ENCODE measurements at places on chromosomes 3 and 15.

GRCh38 chr15:47404877-47405276 lies 312.4 kb upstream of the SEMA6D start:
- no peak for DNase-seq

DNA sequence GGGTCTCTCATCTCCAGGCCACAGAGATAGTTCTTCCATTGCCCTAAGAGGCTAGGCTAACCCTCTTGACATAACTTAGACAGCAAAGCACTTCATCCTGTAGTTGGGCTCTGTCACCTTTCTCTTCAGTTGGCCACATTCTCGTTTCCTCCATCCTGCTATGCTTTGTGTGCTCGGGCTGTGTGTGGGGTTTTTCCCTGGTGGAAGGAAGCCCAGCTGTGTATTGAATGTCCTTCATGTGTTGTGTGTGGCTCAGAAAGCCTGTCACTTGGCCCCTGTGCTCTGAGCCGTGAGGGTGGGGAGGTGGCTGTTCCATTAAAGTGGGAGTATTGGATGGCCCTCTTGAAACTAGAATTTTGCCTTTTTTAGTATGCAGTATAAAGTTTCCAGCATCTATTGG lies 8.8 kb upstream of the EXOG start:
- DNase-seq, result no peak

DNA sequence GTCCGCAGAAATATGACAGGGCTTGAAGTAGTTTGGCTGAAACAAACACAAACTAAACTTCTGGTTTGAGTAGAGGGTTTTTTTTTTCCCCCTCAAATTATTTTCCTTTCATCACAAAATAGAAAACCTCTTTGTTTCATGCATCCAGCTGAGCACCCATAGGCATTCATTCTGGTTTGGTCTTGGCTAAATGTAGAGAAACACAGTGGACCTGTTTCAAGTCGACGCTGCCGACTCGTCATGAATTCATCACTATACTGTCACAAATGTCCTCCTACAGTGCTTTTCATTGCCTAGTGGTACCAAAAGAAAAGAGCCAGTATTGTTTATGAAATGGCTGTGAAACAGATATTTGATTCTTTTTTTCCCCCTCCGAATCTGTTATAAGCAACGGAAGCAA lies 52.4 kb upstream of the GYG1 start:
- DNase-seq, result no peak

DNA sequence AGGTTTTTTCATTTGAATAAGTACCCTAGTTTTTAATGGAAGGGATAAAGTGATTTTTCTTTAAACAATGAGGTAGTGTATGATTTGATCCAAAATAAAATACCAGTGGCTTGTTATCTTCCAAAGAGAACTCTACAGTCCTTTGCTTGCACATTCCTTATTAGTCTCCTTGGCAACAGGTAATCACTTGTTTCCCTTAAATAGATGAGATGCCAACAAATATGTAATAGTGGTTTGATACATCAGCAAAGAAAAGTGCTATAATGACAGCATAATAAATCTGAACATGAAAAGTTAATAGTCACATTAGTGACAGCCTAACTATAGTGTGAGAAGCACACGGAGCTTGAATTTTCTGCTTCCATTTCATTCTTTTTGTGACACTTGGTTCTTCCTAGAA lies 360.2 kb downstream of the ZNF385D start:
- DNase-seq, result no peak

DNA sequence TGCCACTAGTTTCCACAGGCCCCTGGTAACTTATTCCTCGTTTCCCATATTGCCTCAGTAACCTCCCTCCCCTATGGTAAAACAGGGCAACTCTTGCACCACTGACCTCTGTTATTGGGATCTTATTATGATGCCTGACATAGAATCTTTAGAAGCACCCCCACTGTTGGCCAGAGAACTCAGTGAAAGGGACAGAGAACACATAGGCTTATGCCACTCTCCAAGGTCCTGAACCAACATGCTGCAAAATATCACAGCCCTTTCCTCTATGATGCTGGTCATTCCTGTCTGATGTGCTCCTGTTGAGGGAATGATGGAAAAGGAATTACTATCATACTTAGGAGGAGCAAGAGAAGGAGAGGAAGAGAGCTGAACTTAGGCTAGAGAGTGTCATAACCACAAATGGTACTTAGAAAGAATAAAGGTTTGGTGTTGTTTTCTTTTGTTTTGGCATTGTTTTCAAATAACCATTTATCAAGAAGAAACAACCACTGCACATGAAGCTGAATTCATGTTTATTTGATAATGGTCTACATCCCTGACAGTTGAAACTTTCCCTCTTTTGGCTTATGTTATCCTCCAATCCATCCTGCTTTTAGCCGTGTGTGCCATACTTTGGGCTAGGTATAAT lies 330.2 kb downstream of the EPHB1 start:
- DNase-seq, result no peak

GRCh38 chr3:127632035-127632820 lies 3.2 kb downstream of the PODXL2 start:
- no peak for DNase-seq

DNA sequence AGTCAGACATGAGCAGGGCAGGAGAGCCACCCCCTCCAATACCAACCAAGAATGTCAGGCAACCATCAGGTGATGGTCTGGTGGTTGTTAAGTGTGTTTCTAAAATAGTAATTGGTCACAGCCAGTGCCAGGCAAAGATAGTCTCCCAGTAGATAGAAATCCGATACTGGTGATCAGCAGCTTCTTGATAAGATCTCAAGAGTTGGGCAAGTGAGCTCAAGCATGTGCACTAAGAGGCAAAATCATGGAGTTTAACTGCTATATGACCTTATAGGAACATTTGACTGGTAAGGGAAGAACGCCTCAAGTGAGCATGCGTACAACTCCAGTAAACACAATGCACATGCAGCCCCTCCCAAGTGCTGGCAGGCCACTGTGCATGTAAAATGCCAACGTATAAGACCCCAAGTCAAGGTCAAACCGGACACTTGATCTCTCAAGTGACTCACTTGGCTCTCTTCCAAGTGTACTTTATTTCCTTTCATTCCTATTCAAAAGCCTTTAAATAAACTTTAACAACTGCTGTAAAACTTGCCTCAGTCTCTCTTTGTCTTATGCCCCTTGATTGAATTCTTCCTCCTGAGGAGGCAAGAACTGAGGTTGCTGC lies 36.0 kb upstream of the CBLB start:
- DNase-seq, result no peak

DNA sequence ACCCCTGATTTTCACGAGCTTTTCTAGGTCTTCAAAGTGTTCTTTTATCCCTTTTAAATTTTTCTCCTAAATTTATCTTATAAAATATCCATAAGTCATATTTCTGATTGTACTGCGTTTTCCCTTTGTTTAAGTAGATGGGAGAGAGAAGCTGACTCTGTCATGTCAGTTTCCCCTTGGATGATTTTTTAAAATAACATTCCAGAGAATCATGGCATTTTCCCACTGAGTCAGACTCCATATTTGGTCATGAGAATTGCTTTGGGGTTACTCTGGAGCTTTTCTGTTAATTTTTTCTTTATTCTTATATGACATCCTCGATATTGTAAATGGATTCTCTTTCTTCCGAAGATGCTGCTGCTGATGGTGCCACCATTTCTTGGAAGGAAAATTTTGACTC lies 28.6 kb upstream of the UMPS start:
- DNase-seq, result no peak

DNA sequence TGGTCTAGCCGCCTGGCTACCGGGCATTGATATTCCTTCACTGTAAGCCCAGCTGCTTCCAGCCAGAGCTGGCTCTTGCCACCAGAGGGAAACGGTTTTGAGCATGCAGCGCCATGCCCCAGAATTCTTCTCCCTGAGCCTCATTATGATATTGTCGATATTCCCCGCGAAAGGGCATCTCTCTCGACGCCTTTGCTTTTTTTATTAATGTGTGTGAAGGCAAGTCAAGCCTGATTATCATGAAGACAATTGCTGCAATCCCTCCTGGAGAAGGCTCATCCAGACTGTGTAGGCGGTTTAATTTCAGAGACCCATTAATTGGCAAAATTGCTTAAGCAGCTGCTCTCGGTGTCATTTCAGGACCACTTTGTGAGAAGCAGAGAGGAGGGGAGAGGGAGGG lies 321.2 kb upstream of the TLE3 start:
- DNase-seq, result no peak

GRCh38 chr3:190701096-190701532 lies 161.4 kb downstream of the GMNC start:
- DNase-seq, result no peak

GRCh38 chr3:65033576-65033975 lies 345.8 kb upstream of the ADAMTS9 start:
- DNase-seq, result no peak

- DNase-seq, result no peak
Measured at GRCh38 chr3:88617283-88617682, 467.5 kb downstream of the C3orf38 start.

DNA sequence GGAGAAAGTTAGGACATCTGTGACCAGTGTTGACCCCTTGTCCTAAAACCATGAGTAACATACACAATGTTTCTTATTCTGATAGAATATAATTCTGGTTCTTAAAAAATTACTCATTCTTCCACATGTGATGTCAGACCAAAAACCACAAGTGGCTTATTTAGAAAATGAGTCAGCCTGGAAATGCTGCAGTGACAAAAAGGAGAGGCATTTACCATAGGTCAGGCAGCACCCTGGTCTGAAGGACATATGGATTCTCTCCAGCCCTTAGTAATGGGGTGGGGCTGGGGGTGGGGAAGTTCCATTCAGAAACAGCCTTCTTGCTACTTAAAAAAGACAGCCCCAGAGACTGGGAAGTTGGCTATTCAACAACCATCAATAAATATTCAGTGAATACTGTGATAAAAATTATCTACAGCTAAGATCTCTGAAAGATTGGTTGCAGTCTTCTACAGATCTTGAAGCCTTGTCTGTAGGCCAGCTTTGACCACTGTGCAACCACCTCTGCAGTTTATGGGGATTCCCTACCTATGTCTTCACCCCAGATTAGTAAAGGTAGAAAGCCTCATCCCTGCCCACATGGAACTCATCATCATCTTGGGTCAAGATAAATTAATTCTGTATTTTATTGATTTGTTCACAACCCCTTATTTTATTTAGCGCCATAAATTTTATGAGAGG lies 34.9 kb upstream of the TIMP4 start:
- peak; percentile 82 for DNase-seq
